ENCODE measurements at places on chromosomes 2 and 18.

- DNase-seq = no peak
These were observed 1384.8 kb downstream of the RPIA start for GRCh38 chr2:90076311-90076710.

- no peak for DNase-seq
These were observed 3.5 kb downstream of the ESPNL start for GRCh38 chr2:238103465-238104225.

- DNase-seq = no peak
These were observed 10.4 kb upstream of the MAP4K3 start for GRCh38 chr2:39447266-39448168.

DNA sequence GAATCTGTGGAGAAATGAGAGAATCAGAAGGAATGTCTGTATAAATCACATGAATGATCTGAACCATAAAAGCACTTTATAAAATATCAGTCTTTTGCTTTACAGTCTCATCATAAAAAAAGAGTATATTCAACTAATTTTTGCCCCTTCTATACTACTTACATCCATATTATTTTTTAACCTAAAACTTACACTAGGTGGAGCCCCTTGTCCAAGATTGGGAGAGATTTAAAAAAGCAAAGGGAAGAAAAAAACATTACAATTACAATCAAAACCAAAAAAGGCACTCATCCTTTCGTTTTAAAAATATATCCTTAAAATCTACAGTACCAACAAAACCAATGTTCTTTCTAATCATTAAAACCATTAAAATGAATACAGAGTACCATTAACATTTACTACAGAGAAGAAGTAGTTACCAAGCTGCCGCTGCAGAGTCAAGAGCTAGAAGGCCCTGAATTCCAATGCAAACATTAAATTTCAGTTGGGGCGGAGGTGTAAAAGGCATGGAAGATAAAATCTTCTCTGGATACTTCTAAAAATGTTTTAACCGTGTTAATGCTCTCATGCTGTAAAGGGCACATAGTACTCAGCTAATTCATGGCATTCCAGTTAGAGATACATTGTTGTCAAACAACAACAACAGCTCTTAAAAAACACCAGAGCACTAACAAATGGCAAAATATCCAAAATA, 56.7 kb upstream of the EPB41L3 start:
- no peak for DNase-seq

DNA sequence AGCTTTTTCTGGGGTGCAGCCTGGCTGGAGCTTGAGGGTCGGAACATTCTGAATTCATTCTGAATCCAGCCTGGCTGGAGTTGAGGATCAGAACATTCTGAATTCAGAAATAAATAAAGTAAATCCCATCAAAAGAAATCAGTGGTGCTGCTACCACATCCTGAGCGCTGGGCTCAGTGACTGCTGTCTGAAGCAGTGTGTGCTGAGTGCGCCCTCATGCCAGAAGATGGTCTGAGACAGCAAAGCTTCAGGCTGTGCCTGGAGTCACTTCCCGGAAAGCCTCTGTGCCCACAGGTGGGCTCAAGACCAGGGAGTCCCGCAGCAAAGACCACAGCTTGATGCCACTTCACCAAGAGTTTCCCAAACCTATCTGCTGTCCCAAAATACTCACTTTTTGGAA, 187.9 kb downstream of the VAPA start:
- no peak for DNase-seq

DNA sequence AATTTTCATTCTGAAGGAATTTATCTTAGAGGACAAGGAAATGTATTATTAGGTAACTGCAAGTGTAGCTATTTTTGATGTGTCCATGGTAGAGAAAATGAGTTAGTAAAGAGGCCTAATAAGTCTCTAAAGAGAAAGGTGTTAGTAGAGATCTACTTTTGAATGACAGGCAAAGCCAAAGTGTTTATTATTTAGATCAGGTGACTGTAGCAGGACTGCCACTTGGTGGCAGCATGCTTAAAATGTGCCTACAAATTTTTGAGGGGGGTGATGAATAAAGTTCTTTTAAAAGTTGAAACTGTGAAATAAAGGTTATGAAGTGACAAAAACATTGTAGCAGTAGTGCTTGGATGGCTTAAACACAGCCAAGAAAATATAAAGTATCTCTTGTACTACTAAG, 421.5 kb upstream of the MEIS1 start:
- no peak for DNase-seq

DNA sequence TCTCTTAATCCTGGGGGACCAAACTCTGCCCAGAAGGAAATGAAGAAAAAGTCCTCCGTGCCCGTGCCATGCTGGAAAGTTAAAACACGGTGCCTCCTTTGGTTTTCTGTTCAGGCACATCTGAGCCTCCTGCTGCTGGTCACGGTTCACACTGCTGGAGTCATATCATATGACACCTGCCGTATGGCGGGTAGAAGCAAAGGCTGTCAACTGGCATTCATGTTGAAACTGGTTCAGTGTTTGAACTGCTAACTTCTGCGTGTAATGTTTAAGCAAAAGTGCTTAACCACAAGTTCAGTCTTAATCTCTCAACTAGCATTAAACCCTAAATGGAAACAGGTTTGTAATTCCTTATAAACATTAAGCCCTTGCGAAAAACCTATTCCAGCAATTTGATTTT, 3.1 kb downstream of the STK39 start:
- DNase-seq = peak; percentile 7

- no peak for DNase-seq
These were observed 20.5 kb downstream of the SH2D6 start for GRCh38 chr2:85439025-85439472.

GRCh38 chr18:8049147-8049546, 482.0 kb downstream of the PTPRM start:
- no peak for DNase-seq

DNA sequence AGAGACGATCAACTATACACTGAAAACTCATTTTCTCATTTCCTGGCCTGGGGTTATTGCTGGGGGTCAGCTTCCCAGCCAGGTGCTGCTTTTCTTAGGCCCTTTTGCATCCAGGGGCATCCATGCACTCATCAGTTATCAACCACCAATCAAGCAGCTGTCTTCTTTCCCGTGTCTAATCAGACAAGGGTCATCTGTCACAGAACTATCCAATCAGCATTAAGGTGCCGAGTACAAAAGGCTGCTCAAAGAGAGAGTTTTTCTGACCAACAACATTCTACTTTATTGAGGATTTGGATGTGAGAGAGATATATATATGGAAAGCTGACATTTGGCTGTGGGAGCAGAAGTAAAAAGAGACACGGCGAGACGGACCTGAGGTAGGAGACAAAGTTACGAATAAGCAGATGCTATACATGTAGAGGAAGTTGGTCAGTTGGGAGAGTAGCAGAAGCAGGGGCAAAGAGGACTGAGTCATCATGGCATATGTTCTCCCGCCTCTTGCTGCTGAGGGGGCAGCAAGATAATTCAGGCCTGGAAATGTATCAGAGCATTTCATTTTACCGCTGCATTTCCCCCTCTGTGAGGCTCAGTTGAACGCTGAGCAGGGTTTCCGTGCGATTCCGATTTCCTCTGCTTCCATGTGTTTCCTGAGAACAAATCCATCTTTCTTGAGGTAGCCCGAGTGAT, 129.3 kb downstream of the NUP35 start:
- no peak for DNase-seq

- DNase-seq = no peak
These were observed 62.5 kb downstream of the RPIA start for GRCh38 chr2:88753833-88754584.

DNA sequence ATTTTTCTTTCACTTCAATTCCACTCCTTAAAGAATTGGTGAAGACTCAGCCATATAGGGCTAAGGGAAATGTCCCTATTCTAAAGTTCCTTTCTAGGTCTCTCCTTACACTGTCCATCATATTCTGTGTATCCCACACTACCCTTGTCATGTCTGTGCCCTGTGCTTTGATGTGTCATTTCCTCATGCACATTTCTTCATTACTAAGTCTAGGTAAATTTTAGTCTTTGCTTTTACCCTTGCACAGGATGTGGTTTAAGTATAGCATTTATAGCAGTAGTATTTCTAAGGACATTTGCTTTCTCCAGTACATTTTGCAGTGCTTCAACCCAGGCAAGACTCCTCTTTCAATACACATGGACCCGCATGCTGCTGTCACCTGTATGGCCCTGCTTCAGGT, 221.5 kb upstream of the ACVR2A start:
- no peak for DNase-seq

GRCh38 chr2:71250935-71251334, 24.0 kb upstream of the PAIP2B start:
- DNase-seq = no peak

GRCh38 chr2:167489325-167489724, 601.0 kb downstream of the XIRP2 start:
- DNase-seq = no peak

DNA sequence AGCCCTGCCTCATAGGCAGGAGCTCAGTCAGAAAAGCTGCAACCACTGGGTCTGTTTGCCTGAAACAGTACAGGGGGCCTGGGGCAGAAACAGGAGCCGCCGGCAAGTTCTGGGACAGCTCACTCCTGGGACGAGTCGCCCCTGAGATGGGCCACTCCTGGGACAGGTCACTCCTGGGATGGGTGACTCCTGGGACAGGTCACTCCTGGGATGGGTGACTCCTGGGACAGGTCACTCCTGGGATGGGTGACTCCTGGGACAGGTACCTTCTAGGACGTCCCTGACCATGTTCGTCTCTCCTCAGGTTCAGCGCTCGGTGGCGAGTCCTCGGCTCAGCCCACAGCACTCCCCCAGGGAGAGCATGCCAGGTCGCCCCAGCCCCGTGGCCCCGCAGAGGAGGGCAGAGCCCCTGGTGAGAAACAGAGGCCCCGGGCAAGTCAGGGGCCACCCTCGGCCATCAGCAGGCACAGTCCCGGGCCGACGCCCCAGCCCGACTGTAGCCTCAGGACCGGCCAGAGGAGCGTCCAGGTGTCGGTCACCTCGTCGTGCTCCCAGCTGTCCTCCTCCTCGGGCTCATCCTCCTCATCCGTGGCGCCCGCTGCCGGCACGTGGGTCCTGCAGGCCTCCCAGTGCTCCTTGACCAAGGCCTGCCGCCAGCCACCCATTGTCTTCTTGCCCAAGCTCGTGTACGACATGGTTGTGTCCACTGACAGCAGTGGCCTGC, 51.8 kb downstream of the NTSR2 start:
- DNase-seq = no peak

- DNase-seq = no peak
These were observed 27.0 kb upstream of the ACVR1 start for GRCh38 chr2:157903151-157903550.

DNA sequence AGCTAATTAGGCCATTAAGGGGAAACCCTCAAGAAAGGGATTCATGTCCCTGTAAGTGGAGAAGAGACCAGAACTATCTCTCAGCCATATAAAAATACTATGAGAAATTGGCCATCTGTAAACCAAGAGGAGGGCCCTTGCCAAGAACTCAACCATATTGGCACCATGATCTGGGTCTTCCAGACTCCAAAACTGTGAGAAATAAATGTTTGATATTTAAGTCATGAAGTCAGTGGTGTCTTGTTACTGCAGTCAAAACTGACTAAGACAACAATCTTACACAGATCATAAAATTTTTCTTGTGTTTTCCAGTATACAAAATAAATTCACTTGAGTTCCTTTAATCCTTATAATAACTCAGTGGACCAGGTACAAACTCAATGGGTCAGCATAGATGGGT, 589.8 kb upstream of the CDH2 start:
- DNase-seq = no peak

DNA sequence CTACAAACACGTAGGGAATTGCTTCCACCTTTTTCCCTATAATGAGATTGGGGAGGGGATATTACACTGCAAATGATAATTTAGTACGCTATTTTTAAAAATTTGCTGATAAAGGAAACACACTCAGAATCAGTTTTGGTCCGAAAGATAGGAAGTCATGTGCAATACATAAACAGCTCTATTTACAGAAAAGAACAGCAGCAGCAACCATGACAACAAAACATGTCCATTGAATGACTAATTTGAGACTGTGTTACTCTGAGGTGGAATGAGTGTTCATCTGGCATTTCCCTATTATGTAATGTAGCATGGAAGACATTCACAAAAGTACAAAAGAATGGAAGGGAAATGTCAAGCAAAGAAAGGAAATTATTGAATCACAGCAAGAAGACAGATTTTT, 337.2 kb downstream of the NBAS start:
- no peak for DNase-seq

DNA sequence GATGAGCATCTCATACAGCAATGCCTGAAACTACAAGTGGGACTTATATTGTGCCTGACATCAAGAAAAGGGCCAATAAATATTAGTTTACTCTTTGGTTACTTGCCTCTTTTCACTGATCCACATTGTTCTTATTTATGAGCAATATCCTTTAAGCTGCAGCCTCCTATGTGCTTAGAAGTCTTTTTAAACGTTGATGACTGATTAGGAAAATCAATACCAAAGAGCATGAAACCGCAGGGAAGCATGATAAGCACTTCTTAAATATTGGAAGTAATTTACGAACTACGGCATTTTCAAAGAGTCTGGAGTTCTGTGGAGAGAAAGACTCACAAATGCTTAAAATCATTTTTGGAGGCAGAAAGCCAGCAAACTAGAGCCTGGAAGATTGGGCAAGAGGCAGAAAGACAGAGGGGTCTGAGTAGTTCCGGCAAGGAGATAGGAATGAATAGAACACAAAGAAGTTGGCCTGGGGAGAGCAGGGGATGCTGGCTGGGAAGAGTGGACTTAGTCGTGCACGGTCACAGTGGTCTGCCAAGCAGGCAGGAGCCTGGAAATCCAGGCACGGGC, 122.6 kb upstream of the NOSTRIN start:
- DNase-seq = no peak

DNA sequence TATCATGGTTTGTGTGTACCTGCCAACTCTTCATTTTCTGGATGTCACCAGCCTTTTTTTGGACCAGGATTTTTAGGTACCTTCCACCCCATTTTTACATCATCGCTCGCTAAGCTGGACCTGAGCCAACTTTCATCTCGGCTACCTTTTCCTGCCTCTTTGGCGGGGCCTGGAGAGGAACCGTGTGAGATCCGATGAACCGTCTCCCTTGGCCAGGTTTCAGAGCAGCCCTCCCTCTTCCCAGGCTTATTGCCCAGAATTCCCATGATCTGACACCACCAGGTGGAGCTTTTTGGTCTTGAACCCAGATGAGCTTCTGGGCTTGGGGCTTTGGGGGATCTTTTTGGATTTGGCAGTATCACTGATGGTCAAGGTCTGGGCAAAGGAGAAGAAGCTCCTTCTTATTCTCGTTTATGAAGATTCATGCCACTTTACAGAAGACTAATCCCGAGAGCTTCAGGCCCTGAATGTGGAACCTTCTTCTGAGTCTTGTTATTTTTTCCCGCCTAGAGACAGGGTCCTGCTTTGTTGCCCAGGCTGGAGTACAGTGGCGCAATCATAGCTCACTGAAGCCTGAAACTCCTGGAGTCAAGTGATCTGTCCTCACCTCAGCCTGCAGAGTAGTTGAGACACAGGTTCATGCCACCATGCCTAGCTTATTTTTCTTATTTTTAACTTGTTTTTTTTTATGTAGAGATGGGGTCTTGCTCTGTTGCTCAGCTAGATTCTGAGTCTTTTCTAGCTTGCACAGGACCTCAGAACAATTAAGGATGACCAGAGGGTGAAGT, 50.4 kb downstream of the GATA6 start:
- no peak for DNase-seq

GRCh38 chr2:48749291-48750127, 6.0 kb downstream of the LHCGR start:
- DNase-seq = no peak

Data from stimulated activated CD8-positive, alpha-beta memory T cell treated with anti-CD3 and anti-CD28 coated beads, Interleukin-2, amount 100 ng/mL, for 1 hour (primary cell).